Stimulated activated CD8-positive, alpha-beta memory T cell treated with anti-CD3 and anti-CD28 coated beads, Interleukin-15, amount 100 ng/mL, for 4 hours (primary cell): ENCODE measurements at places on chromosomes 16 and 17.

GRCh38 chr17:69590671-69591070, 176.2 kb downstream of the MAP2K6 start:
- no peak for DNase-seq

- DNase-seq, result no peak
Observed at GRCh38 chr16:8374586-8375231, 215.6 kb downstream of the TMEM114 start.

- no peak for DNase-seq
Observed at GRCh38 chr17:71052971-71053370, 883.6 kb downstream of the KCNJ2 start.

- DNase-seq, result no peak
Observed at GRCh38 chr17:14098246-14098645, 28.9 kb downstream of the COX10 start.

GRCh38 chr17:82636626-82637598, 11.3 kb downstream of the WDR45B start:
- DNase-seq, result no peak

DNA sequence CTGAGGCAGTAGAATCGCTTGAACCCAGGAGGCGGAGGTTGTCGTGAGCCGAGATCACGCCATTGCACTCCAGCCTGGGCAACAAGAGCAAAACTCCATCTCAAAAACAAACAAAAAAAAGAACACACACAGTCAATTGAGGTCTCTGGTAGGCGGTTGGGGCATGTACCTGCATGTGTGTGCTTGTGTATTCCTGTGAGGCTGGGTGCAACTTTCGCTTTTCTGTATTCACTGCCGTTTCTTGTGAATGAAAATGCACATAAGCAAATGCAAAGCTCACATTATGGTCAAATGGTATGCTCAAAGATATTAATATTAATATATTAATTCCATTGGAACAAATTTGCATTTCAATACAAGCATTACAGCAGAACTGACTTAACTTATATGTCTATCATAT, 20.9 kb downstream of the HS3ST3A1 start:
- DNase-seq, result no peak

GRCh38 chr16:85390511-85391174, 222.5 kb upstream of the GSE1 start:
- no peak for DNase-seq

- no peak for DNase-seq
Observed at GRCh38 chr17:7932949-7933348, 943 bp downstream of the CNTROB start.

GRCh38 chr17:36593656-36594316, 2.1 kb downstream of the DHRS11 start:
- DNase-seq, result no peak

GRCh38 chr16:77509796-77510195, 75.0 kb upstream of the ADAMTS18 start:
- no peak for DNase-seq

DNA sequence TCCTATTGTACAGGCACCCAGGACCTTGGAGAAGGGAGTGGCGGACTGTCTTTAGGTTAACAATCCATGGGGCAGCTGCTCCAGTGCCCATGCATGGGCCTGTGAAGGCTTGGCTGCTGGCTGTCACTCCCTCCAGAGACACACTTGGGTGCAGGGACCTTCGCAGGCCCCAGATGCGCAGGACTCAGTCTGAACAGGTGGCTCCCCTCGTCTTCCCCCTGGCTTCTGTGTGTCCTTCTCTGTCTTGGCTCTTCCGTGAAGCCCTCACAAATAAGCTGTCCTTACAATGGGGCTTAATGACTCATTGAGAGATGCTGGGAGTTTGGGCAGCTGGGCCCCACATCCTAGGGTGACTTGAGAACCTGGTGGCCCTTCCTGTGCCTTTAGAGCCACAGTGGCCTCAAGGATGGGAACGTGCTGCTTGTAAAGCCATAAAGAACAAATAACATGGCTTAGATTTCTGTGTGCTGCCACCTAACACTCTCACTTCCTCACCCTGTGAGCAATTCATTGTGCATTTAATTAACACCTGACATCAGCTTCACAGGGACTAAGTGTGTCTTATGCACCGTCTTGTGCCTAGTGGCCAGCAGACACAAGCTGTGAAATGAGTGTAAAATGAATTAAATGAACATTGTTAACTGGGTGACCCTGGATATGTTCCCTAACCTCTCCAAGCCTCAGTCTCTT, 340.7 kb downstream of the SNX29 start:
- no peak for DNase-seq

DNA sequence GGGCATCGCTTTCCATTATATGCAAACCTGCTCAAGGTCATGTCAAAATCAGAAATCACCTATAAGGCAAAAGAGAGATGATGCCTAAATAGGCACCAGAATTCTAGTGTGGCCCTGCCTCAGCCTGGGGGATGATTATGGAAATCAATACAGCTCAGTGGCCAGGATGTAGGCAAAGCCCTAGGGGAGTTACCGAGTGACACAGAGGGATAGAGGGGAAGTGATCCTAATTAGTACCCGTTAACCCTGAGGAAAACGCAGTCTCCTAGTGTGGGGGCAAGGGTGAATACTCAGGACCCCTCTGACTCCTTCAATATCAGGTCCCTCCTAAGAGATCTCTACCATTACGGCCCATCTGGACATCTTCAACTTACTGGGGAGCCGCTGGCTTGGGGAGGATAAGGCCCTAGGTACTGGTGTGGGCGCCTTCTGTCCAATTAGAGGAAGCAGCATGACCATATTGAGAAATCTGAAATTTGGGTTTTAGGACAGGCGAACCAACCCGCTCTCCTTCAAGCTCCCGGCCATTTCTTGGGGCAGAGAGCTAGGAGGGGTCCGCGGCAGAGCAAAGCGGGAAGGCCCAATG, 725 bp downstream of the NT5C3B start:
- DNase-seq, result no peak

DNA sequence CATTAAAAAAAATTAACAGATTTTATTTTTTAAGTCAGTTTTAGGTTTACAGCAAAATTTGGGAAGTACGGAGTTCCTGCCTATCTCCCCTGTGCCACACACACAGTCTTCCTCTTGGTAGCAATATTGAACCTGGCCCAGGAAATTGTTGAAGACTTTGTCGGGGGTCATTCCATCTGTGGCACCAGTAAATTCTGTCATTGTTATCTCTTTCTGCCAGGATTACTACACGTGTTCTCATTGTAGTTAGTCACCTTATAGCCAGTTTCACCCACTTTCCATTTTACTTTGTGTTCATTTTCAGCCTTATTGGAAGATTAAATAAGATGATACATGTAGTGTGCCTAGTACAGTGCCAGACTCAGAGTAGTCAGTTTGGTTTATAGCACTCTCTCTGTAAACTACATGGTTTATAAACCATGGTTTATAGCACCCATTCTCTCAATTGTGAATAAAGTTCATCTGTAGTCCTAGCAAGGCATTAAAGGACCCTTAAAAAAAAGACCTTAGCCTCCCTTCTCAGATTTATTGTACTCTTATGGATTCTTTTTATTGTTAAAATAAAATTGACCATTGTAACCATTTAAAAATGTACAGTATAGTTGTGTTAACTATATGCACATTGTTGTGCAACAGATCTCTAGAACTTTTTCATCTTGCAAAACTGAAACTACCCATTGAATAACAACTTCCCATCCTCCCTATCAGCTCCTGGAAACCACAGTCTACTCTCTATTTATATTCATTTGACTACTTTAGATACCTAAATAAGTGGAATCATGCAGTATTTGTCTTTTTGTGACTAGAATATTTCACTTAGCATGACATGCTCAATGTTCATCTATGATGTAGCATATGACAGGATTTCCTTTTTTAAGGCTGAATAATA, 36.1 kb downstream of the NLK start:
- no peak for DNase-seq

DNA sequence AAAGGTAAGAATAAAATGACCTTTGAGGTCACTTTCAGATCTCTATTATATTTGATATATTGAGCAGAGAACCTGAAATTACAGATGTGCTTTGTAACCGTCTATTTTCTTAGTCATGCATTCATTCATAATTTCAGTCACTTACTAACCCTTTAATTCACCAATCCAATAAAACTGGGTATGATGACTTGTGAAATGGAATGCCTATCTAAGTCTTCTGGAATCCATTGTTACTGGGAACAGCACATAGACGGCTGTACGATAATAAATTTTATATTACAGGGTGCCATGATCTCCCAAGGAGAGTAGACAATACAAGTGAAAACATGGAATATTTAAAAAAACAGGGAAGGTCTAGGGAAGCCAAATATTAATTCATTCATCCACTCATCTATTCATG, 22.9 kb downstream of the CDH11 start:
- DNase-seq, result no peak

DNA sequence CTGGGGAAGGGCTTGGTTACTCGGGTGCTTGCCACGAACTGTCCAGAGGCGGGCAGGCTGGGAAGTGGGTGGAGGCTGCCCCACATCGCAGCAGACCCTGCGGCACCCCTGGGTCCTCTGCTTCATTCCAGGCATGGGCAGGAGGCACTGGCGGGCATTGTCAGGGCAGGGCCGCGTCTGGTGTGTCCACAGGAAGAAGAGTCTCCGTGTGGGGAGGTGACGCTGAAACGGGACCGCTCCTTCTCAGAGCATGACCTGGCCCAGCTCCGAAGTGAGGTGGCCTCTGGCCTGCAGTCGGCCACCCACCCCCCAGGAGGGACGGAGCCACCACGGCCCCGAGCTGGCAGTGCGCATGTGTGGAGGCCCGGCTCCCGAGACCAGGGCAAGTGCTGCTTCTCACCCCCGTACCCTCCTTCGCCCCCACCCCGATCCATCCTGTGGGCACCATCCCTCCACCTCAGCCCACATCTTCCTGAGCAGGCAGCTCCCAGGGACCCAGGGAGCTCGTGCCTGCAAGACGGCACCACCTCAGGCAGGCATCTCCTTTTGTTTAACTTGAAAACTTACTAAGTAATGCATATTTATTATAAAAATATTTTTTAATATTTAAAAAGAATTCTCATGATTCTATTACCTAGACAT, 14.3 kb upstream of the TCF25 start:
- DNase-seq, result no peak

DNA sequence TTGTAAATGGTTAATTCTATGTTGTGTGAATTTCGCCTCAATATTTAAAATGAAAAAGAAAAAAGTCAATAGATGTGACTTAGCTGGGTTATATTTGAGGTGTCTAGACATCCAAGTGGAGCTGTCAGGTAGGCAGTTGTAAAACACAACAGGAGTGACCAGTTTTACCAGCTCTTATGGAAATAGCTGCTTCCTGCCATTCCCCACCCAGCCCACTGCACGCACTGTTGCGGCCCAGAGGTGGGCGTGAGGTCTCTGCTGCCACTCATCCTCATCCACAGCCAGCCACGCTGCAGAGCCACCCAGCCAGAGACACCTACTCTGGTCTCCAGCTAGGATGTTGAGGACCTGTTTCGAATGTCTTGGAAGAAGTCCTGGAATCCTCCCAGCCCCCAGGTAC, 3.4 kb upstream of the CARD14 start:
- no peak for DNase-seq

DNA sequence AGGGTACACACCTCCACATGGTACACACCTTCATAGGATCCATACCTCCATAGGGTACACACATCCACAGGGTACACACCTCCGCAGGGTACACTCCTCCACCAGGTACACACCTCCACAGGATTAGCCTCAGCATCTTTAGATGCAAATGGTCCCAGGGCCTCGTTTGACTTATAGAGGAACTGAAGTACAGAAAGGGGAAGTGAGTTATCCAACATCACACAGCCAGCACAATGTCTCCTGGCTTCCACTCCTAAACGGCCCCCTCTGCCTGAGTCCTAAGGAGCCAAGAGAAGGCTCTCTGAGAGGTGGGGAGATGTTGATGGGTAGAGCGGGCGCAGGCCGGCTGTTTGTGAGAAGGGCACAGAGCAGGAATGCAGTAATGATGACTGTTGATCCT, 12.0 kb downstream of the FOXN1 start:
- DNase-seq, result no peak

- DNase-seq, result no peak
Observed at GRCh38 chr16:49604602-49605001, 231.0 kb downstream of the C16orf78 start.

- DNase-seq, result no peak
Observed at GRCh38 chr16:89334050-89334449, 116.5 kb downstream of the ZNF778 start.

DNA sequence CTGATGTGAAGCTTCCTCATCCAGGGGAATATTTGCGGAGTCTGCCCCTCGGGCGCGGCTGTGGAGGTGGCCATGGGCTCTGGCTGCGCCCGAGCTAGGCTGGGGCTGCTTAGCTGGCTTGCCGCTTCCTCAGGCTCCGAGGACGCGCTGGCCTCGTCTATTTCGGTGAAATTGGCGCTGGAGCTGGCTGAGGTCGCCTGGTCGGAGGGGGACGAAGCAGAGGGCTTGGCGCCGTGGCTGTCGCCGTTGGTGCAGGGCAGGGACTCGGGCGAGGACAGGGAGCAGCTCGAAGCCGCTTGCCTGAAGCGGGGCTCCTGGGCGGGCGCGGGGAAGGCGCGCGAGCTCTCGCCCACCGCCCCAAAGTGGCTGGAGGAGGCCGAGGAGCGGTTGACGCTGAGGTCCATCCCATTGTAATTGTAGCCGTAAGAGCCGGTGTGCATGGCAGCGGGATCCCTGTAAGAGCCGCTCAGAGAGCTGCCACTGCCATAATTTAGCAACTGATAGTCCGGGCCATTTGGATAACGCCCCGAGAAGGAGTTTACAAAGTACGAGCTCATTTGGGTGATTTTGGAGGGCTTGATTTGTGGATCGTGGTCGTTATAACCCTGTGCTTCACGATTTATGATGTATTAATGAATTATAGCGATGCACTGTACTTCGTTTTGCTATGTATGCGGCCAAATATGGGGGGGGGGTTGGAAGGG, at the start of gene HOXB5:
Gene HOXB5 (minus strand): TSS at position 654 of the 704 bp plus-strand sequence. CDS start 97 bp downstream, at position 557.
- DNase-seq, result no peak

GRCh38 chr16:56911771-56912571, 20.0 kb upstream of the HERPUD1 start:
- no peak for DNase-seq

GRCh38 chr16:50273888-50274325, 7.6 kb downstream of the ADCY7 start:
- no peak for DNase-seq

DNA sequence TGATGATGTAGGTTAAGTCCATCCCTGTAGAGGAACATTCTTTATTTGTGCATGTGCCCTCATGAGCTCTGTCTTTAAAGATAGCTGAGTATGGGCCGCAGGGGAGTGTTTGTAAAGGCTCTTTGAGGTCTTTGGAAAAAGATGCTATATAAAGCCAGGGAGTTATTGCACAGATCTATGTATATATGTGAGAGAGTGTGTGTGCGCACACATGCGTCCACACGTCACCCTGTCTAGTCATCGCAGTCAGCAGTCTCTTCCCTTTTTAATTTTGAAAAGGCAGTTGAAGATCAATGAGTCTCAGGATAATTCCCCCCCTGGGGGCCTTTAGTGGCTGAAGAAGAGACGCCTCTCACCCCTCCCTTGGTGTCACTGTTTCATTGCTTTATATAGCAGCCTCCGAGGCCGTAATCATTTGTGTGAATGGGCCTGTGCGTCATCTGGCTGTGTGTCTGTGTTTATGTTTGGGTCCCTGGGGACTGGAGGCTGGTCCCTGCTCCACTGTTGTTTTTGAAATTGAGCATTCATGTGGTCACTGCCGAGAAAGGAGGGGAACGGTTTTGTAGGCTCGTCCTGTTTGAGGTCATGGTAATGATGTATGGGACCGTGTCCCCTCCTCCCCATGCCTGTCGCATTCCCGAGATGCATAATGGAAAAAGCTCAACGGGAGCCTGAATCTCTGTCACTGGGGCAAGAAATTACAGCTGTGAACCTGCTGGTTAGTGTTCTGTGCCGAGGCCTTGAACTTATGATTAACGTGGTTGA, 143.9 kb downstream of the SNX29 start:
- no peak for DNase-seq

- peak; percentile 62 for DNase-seq
Observed at GRCh38 chr16:4505356-4506147, 29.4 kb downstream of the HMOX2 start.

GRCh38 chr16:65343556-65343955, 221.7 kb upstream of the CDH11 start:
- no peak for DNase-seq
